ENCODE measurements at places on chromosomes 1 and 21. TPM values are rescaled to one million over a fixed set of nuclear protein-coding genes. Genes with fewer than 3 reads are reported as not detected.

LRRC53 gene
- not detected for total RNA-seq

NBL1 gene
- total RNA-seq, result 42.4 TPM

AZIN2 gene
- total RNA-seq, result 5.3 TPM

PDPN gene
- total RNA-seq, result 14.5 TPM

CDK18 gene
- total RNA-seq, result 3.1 TPM

Measured in muscle of leg (tissue), 16 donors.